ENCODE measurements at places on chromosomes 4 and X.

- no peak for DNase-seq
Measured at GRCh38 chrX:70141373-70141772, 8.1 kb downstream of the IGBP1 start.

- no peak for DNase-seq
Measured at GRCh38 chrX:117990438-117990837, 126.2 kb downstream of the KLHL13 start.

- DNase-seq = no peak
Measured at GRCh38 chr4:173793937-173794510, 264.0 kb upstream of the HAND2 start.

GRCh38 chr4:120850018-120850599 is 72.4 kb downstream of the PRDM5 start:
- DNase-seq = no peak

GRCh38 chrX:1564750-1565683 is 26.4 kb upstream of the AKAP17A start:
- no peak for DNase-seq
